CD14-positive monocyte (primary cell): ENCODE measurements at places on chromosomes 6 and 20.

DNA sequence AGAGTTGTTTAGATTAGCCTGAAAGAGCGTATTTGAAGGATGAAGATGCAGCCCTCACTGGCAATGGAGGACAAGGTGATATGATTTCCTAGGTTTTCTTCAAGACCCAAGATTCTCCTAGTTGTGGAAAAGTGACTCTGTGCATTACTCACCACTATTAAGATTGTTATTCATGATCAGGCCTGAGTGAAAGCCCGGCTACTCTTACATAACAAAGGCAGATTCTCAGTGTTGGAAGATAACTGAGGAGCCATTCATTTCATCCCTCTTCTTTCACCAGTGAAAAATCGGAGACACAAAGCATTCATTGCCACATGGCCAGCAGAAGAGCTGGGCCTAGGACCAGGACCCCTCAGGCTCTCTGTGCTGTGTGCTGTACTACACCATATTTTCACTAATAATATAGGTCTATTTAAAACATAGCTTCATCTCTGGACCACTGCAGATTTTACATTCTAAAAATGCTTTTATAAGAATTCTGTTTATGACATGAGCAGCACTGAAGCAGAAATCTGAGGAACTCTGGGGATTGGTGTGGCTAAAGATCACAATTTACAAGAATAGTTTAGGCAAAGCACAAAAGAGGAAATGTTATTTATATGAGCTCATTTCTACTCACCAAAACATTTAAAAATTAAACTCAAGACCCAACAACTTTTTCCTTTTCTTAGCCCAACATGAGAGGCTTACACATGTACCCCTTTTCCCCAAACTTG is 181.9 kb upstream of the CCN2 start:
- no peak for DNase-seq

- DNase-seq, result no peak
These were observed 81.8 kb upstream of the SLC24A3 start for GRCh38 chr20:19130613-19130984.

DNA sequence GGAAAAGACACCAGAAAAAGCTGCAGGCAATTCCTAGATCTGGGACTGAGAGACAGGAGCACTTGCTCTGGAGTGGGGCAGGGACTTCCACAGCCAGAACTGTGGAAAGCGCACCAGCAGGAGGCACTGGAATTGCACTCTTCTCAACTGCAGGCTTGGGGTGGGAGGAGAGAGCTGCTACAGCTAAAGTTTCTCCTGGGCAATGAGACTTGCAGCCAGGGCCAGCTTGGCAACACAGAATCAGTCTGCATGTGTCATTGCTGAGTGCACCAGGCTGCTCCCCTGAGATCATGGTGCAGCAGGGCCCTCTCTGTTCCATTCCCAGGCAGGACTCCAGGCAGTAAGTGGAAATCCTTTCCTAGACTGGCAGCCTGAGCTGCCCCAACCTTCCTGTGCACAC is 145.8 kb downstream of the INSM1 start:
- no peak for DNase-seq

- no peak for DNase-seq
These were observed 5.5 kb downstream of the BFSP1 start for GRCh38 chr20:17525650-17526049.

DNA sequence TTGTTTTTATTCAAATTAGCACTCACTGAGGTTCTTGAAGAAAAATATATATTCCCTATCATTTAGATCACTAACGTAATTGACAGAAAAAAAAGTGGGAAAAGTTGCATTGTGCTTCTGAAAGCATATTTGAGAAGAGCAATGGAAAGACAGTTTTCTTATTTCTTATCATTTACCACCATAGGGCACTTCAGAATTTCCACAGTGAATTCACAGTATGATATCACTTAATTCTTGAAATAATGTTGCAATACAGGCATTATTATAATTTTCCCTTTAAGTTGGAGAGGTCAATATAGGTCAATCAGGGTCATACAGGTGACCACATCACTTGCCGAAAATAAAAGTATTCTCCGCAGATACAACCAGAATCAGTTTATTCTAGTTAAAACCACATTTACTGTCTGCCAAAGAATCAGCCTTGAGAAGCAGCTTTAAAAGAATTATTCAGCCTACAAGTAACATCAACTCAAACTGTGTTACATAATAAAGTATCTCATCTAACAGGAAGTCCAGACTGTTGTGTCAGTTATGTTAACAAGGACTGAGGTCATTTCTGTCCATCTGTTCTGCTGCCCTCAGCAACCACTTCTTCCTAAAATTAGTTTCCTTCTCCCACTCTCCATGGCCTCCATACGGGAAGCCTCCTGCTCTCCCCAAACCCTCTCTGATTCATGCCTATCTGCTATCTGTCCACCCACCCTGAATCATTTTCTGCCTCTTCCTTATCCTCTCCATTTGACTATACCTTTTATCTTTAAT is 121.2 kb downstream of the SIM1 start:
- DNase-seq, result no peak

DNA sequence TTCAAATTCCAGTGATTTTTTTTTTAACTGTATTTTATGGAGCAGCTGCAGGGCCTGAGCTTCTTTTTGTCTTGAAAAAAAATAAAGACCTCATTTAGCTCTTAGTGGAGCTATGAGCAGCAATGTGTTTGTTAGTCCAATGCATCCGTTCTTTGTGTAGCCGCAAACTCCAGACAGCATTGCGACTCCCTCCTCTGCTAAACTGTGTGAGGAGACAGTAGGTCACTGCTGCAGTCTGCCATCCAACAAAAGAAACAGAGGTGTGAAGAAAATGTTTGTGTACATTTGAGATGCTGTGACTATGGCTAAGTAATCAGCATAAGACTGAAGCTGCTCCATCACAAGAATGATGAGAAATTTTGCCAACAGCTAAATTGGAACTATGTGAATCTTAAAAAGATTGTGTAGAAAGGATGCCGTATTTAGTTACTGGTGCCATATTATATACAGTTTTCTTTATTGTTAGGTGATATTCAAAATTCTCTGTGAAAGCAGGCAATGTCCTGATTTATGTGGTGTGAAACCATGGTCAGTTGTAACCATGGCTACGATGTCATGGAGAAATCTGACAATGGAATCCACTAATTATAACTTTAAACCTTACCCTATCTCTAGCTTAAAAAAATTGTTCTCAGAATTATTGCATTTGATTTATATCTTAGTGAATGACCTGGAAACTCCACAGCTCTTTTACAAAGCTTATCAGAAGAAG is 428.8 kb upstream of the EPHA7 start:
- DNase-seq, result no peak

- peak; percentile 10 for DNase-seq
These were observed 7.5 kb upstream of the BFSP1 start for GRCh38 chr20:17538517-17539170.

DNA sequence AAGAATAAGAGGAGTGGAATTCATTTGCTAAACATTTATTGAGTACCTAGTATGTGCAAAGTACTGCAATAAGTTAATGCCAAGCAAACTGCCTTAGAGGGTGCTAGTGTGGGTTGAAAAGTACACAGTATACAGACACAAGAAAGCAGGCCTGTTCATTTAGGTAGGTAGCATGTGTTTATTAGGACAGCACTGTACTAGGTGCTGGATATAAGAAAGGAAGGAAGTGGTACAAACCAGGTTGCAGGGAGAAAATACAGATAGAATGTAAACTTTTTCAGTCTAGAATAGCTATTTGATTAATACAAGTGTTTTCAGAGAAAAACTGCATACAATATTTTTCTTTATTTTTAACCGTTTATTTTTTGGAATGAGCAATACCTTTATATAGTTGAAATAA is 68.1 kb downstream of the PHF20 start:
- no peak for DNase-seq

DNA sequence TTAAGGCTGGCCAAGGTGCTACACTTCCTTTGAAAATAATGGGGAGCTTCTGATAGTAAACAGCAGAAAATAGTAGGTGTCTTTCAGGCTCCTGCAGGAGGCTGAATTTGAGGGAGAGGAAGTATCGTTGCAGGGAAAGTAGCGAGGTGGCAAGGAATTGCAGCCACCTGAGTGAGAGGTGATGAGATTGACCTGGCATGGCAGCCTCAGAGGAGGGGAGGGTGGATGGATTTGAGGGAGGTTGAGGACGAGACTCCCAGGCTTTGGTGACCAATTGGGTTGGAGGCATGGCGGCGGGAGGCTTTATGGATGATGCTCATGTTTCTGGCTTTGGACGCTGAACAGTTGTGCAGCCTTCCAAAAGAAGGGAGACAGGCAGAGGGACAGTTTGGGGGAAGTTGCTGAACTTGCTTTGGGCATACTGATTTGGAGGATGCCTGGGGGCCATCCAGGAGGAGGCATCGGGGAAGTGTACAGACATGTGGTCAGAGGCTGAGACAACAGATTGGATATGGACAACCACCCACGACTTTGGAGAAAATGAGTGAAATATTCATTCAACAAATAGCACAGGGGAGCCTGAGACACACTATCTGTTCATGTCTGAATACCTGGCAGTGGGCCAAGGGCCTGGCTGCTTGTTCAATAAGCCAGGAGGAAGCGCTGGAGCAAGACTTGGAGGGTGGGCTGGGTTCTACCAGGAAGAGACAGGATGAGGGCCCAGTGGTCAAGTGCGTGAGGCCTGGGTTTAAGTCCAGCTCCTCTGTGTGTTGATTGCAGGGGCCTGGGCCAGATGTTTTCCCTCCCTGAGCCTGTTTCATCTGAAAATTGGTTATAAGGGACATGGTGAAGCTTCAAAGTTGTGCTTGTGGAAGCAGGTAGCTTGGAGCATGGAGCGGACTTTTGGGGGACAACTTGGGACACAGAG is 113.2 kb downstream of the CEBPB start:
- no peak for DNase-seq

DNA sequence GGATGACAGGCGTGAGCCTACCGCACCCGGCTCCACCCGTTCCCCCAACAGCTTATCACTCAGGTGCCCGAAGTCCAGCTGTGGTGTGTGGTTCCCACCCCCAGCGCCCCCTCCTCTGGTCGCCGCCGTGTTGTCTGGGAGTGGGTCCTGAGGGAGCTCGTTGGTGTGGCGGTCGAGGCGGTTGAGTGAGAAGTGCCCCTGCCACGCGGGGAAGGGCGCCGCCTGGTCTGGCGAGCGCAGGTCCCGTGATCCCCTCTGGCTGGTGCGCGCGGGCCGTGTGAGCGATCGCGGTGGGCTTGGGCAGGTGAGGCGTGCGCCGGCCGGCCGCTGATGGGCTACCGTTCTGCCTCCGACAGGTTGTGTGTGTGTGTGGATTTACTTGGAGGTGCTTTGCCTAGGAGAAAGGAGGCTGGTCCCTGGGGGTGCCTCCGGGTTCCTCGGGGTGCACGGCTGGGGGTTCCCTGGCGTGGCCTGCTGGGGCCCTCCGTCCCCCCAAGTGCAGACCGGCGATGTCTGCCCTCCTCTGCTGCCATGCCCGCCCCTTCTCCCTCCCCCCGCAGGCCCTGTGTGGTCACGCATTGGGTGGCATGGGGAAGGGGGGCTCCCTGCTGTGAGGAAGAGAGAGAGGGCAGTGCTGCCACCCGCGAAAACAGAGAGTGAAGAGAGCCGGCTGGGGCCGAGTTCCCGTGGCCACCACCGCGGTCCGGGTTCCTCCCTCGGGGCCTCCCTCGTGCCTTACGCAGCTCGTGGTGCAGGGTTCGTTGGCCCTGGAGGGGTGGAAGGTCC is 336.0 kb upstream of the DEFB115 start:
- no peak for DNase-seq

DNA sequence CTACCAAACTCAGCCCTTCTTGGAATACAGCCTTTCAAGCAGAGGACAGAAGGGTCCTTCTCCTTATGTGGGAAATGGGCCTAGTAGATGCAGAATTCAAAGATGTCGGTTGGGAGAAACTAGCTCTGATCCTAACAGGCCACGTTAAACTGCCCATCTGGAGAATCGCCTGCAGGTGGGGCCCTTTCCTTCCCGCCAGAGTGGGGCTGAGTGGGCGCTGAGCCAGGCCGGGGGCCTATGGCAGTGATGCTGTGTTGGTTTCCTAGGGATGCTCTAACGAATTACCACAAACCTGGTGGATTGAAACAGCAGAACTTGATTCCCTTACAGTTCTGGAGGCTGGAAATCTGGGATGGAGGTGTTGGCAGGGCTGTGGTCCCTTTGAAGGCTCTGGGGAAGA is 9.1 kb downstream of the MAPK13 start:
- no peak for DNase-seq

- no peak for DNase-seq
These were observed 22.7 kb upstream of the CTAGE9 start for GRCh38 chr6:131733376-131734016.

- peak; percentile 29 for DNase-seq
These were observed 1.8 kb upstream of the ABT1 start for GRCh38 chr6:26594730-26595632.

DNA sequence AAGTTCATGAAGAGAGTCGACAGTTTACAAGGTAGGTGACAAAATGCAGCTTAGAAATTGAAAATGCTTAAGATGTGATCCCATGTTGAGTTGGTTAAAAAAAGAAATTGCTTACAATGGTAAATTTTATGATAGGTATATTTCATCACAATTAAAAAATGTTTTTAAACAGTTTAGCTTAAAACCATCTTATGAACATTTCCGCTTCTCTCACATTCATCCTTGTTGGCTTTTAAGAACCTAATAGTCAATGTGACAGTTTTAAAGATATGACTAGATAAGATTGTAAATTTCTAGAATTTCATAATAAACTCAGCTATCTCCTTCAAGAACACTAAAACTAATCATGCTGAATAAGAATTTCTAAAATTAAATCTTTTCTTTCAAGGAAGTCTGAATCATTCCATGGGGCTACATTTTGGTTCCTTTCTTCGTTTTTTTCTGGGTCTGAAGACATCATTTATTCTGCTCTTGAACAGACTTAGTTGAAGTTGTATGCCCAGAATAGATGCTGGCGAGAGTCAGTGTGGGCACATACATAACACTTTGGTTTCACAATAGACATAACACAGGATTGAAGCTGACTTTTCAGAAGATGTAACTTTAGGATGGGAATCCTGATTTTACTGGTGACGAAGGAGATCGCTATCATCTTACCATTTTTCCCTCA is 35.9 kb upstream of the LTV1 start:
- DNase-seq, result no peak

DNA sequence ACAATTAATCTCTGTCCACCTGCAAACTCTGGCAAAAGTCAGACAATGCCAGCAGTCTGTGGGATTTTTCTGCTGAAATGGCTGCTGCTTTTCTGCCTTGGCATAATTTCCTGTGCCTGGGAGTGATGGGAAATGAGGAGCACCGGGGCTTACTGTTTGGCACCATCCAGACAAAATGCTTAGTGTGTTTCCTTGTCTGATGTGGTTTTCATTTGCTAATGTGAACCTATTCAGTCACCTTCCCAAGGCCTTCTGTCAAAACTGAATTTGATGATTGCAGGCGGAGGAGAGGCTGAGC is 56.4 kb downstream of the CDH4 start:
- no peak for DNase-seq

- DNase-seq, result no peak
These were observed 327.3 kb downstream of the HACE1 start for GRCh38 chr6:104532462-104532861.

GRCh38 chr6:43077981-43078511 is 1.9 kb downstream of the PTK7 start:
- DNase-seq, result no peak

DNA sequence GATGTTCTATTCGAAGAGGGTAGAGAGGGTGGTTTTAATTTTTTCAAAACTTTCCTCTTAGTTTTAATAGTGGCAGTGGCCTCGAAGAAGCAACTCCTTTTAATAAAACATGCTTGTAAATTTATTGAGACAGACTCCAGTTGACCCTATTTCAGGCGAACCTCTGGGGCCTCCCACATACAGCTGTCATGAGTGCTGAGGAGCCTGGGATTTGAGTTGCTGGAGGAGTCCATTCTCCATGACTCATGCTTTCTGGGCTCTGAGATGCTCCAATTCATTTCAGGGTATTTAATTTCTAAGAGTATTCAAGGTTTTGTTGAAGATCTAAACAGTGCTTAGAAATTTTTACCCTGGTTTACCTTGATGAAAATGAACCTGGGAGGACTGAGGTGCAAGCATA is 580.4 kb downstream of the CBLN4 start:
- no peak for DNase-seq

GRCh38 chr6:141488488-141488887 is 644.2 kb upstream of the GJE1 start:
- peak; percentile 4 for DNase-seq
